K562 (cell line): ENCODE measurements at places on chromosomes 7 and 10. TPM values are rescaled to one million over a fixed set of nuclear protein-coding genes. Genes with fewer than 3 reads are reported as not detected.

DNA sequence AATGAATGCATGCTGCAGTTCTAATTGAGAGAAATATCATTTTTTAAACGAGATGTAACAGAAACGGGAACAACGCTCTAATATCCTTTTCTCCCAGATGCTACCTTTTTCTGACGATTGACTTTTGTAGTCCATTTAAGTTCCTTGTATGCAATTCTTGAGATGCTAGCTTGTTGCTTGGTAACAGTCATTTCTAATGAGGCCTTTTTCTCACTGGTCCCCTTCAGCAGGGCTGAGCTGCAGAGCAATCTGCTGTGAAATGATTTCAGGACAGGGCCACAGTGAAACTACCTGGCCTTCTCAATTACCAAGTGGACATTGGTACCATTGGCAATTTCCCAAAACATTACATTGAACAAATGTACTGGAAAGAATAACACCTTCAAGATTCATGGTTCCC, 26.2 kb upstream of the FOXK1 start:
- DNase-seq, result no peak

DNA sequence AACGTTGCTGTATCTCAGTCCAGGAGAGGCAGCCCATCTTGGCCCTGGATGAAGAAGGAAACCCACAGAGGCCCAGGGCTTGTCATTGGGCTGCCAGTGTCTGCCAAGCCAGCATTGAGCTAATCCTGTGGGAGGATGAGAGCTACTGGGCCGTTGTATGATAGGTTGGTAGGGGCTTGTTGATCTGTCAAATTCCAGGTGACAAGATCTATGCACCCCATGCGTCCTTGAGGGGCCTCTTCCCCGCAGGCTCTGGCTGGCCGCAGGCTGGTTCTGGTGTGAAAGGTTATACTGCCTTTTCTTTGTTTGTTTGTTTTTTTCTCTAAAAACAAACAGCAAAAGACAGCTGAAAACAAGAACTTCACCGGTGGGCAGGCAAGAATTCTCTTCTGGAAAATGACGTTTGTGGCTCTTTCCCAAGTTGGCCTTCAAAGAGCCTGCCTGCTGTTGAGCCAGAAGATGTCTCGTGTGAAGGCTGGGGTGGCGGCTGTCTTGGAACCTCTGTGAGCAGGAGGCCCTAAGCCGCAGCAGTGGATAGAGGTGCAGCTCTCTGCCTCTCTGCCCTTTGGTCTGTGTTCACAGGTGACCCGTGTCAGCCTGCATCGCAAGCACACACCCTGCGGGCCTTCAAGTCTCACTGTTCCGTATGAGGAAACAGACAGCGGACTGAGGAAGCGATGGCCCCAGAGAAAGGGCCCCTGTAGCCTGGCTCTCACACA, 23.3 kb downstream of the CYP17A1 start:
- DNase-seq, result peak; percentile 16

- DNase-seq, result no peak
Observed at GRCh38 chr7:142776206-142776844, 5.6 kb downstream of the PRSS2 start.

MYL10 gene
- polyA plus RNA-seq, result not detected in 2 replicates

GRCh38 chr7:43865277-43865676, 4.0 kb downstream of the MRPS24 start:
- no peak for DNase-seq

GRCh38 chr10:114859222-114859621, 37.6 kb downstream of the FHIP2A start:
- no peak for DNase-seq
